HEK293T (cell line): ENCODE measurements at places on chromosomes 6 and 20.

- no peak for DNase-seq
Observed at GRCh38 chr6:111789598-111789997, 83.7 kb downstream of the FYN start.

- DNase-seq = peak; percentile 42
Observed at GRCh38 chr6:104325341-104326172, 534.2 kb downstream of the HACE1 start.

DNA sequence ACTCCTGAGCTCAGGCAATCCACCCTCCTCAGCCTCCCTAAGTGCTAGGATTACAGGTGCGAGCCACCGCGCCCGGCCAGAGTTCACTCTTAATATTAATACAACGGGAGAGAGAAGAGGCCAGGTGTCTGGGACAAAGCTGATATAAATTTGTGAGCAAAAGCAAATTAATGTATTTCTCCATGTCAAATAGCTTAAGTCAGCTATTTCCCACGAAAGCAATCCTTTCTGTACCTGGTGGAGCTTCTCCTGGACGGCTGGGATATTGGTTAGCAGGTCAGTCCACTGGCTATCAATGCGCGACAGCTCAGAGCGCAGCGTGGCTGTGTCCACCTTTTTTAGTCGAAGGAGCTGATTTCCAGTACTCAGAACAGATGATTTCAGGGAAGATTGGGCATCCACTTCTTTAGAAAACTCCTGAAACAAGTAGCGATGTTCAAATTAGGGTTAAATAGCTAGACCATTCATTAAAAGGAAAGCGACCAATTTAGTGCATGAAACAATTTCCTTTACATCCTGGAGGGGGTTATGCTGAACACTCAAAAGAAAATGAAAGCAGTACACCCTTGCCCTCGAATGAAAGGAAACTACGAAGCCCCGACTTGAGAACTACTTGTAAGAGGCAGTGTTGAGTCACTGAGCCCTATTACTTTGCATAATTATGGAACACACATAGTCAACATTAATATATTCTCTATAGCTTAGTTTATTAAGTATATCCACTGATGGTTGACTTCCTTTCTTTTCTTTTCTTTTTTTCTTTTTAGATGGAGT, 403.4 kb downstream of the SYNE1 start:
- DNase-seq = no peak

- DNase-seq = peak; percentile 62
Observed at GRCh38 chr20:5222919-5223634, 93.7 kb downstream of the PROKR2 start.

DNA sequence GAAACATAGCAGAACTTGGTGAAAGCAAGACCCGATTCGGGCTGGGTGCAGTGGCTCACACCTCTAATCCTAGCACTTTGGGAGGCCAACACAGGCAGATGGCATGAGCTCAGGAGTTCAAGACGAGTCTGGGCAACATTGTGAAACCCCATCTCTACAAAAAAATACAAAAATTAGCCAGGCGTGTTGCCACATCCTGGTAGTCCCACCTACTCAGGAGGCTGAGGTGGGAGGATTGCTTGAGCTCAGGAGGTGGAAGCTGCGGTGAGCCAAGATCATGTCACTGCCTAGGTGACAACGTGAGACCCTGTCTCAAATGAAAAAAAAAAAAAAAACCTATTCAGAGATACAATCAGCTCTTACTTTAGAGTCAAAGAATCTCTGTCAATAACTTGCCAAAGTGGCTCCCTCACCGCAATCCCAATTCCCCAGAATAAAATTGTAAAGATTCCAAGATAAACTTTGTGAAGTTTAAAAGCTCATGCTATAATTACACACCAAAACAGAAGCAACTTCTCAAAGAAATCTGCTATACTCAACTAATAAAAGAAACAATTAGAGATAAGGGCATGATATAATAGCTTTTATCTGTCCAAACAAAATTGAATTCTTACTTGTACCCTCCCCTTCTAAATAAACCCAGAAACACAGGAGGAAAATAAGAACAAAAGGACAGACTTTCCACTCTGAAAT, 33.6 kb downstream of the CDK19 start:
- no peak for DNase-seq

- DNase-seq = no peak
Observed at GRCh38 chr20:34626992-34627391, 49.9 kb downstream of the PIGU start.

DNA sequence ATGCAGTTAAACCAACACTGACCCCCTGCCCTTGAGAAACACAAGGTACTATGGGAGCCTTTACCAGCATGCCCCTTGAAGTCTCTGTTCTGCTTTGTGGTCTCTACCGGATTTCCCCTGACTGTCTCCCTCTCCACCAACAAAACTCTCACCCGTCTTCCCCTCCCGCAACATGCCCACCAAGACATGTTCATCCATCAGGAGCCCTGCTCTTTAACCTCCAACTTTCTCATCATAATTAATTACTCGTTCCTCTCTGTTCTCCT, 1.1 kb downstream of the ZNF165 start:
- no peak for DNase-seq

- no peak for DNase-seq
Observed at GRCh38 chr6:29974901-29975560, 32.7 kb downstream of the HLA-A start.

DNA sequence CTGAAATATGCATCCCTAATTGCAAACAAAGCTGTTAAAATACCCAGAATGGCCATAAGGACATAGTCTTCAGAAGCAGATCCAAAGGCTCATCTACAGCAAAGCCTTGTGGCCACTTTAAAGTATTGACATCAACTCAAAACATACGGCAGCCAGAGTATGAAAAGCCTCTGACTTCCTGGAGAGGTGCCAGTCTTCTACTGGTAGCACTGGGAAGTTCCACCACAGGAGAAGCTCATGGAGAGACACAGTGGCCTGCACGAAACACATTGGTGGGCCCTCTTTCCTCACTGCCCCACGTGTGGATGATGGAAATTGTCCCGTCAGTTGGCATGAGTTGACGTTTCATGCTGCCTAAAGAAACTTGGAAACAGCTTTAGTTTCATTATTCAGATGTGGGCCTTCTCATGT, 202.6 kb upstream of the HEY2 start:
- peak; percentile 52 for DNase-seq

DNA sequence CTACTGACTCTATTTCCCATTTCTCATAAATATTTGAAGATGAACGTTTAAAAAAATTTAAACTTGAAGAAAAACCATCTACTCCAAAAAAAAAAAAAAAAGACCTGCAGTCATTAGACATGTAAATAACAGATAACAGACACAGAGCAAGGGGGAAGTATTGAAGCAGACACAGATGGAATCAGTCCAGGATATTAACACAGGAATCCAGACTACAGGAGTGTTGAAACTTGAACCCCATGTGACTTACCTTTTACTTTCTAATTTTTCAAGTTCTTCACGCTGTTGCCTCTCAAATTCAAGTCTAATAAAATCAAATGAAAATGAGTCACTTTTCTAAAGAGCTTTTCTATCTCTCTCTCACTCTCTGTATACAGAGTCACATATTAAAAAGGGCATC, 191.8 kb downstream of the KIF16B start:
- no peak for DNase-seq

GRCh38 chr6:129624488-129624887, 85.5 kb downstream of the ARHGAP18 start:
- DNase-seq = no peak

GRCh38 chr20:37233548-37234253, 27.9 kb downstream of the GHRH start:
- DNase-seq = no peak

DNA sequence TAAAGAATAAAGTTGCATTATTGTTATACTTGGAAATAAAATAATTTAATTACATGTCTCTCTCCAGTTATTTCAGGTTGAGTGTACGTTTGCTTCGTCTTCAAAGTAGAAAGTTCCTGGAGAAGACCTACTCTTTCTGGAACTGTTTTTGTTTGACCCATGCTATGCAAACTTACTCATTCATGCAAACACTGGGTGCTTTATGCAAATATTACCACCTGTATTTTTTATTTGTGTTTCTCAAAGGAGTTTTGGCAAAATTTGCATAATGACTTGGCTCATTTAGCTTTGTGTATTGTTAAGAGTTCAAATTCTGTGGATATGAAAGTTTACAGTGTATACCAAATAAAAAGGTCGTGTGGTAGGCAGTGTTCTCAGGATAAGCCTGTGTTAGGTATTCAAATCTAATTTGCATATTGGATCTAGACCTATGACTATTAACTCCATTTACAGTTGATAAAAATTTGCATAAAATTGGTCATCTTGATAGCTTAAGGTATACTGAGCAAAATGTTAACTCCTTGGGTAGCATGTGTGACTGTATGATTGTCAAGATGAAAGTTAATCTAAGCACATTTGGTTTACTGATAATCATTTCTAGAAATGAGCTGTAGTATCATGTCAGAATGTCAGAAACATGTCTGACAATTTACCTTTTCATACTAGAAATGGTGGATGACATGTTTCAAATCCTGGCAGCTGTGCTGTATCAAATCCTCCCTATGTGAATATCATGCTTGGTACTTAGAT, 65.2 kb downstream of the CDKAL1 start:
- no peak for DNase-seq

- no peak for DNase-seq
Observed at GRCh38 chr6:34697544-34697836, 923 bp upstream of the ILRUN start.

GRCh38 chr6:158865769-158866168, 46.6 kb upstream of the EZR start:
- DNase-seq = no peak

GRCh38 chr6:156944412-156944811, 167.2 kb downstream of the ARID1B start:
- no peak for DNase-seq

GRCh38 chr6:34511214-34511914, 44.8 kb downstream of the SPDEF start:
- DNase-seq = no peak

- no peak for DNase-seq
Observed at GRCh38 chr20:59451641-59452040, 151.2 kb downstream of the EDN3 start.

- DNase-seq = no peak
Observed at GRCh38 chr6:906920-907319, 214.0 kb upstream of the EXOC2 start.

- no peak for DNase-seq
Observed at GRCh38 chr6:136551103-136551502, 881 bp upstream of the MAP7 start.

GRCh38 chr6:42118162-42119001, 24.0 kb downstream of the C6orf132 start:
- no peak for DNase-seq

GRCh38 chr20:50218987-50219435, 28.4 kb downstream of the CEBPB start:
- DNase-seq = no peak

DNA sequence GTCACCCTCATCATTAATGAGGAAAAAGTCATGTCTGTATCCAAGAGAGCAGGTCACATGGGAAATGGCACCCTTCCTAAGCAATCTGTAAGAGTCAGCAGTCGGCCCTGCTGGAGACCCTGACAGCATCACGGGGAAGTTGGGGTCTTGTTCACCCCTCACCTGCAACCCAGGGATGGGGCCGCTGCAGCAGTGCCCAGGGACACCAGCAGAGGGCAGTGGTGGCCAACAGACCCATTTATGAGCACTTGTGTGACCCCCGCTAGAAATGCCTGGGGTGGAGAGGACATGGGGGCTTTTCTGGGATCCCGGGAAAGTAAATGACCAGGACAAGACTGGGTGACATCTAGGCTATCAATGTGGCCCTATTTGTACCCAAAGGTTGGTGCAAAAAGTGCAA, 35.9 kb downstream of the ANKRD60 start:
- DNase-seq = peak; percentile 38

- no peak for DNase-seq
Observed at GRCh38 chr6:100506651-100507050, 41.9 kb upstream of the SIM1 start.

- no peak for DNase-seq
Observed at GRCh38 chr6:14706378-14706929, 539.4 kb upstream of the JARID2 start.

DNA sequence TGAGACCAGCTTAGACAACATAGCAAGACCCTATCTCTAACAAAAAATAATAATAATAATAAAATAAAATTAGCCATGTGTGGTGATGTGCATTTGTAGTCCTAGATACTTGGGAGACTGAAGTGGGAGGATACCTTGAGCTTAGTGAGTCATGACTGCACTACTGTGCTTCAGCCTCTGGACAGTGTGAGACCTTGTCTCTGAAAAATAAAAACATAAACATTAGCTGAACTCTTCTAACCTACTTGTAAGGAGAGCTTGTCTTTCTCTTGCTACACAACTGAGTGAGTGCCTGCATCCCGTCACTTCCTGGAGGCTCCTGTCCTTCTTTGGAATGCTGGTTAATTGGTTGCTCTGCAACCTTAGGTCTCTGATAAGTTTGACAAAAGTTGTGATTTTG, 5.1 kb upstream of the DBNDD2 start:
- no peak for DNase-seq

GRCh38 chr6:4272996-4273395, 137.6 kb upstream of the ECI2 start:
- DNase-seq = no peak

DNA sequence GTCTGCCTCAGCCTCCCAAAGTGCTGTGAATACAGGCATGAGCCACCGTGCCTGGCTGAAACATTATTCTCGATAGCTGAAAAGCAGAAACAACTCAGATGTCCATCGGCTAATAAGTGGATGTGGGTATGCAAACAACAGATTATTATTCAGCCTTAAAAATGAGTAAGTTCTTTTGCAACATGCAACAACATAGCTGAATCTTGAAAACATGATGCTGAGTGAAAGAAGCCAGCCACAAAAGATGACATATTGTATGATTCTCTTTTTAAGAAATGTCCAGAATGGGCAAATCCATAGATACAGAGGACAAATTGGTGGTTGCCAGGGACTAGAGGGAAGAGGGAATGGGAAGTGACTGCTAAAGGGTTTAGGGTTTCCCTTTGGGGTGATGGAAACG, 61.7 kb downstream of the RIOK1 start:
- no peak for DNase-seq

- no peak for DNase-seq
Observed at GRCh38 chr20:60117065-60117464, 158.8 kb downstream of the CDH26 start.

DNA sequence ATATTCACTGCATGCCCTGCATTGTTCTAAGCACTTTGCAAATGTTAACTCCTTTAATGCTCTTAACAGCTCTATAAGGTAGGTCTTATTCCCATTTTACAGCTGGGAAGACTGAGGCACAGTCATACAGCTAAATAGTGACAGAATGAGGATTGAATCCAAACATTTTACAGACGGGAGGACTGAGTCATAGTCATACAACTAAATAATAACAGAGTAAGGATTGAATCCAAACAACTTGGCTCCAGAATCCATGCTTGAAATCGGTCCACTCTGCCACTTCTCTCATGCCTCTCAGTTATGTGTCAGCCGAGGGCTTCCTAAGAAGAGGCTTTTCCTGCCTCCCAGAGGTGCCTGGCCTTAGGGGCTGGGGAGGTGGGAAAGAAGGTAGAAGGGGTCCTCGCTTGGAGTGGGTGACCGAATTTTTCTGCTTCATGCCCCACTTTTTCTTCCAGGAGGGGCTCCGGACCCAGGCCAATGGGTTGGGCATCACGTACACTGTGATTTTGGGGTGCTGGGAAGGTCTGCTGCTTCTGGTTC, 137.4 kb upstream of the RNF24 start:
- no peak for DNase-seq
